CD4-positive, alpha-beta T cell treated with Interleukin-6 for 4 hours (primary cell): ENCODE measurements at places on chromosomes 16 and 17.

- DNase-seq, result no peak
Measured at GRCh38 chr17:49741009-49741691, 22.8 kb downstream of the FAM117A start.

- DNase-seq, result no peak
Measured at GRCh38 chr17:56974055-56974454, 3.9 kb upstream of the SCPEP1 start.

- DNase-seq, result no peak
Measured at GRCh38 chr17:11580677-11581076, 17.6 kb upstream of the DNAH9 start.

- DNase-seq, result no peak
Measured at GRCh38 chr17:38733282-38733981, 3.3 kb downstream of the CISD3 start.

DNA sequence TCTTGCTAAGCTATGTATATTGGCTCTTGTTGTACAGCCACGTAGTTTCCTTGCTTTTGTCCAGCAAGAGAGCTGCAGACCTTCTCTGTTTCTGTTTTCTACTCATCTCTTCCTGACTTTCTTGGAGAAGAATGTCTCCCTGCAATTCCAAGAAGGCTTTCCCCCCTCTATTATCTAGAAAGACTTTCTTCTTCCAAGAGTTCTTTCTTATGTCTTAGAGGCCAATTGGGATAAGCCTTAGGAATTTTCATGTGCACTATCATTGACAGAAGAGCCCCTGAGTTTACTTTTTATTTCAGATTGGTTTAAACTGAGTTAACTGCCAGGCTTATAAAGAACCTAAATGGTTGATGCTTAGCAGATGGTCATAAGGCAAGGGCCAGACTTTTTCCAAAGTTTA is 9.0 kb downstream of the CAPNS2 start:
- DNase-seq, result no peak

GRCh38 chr16:74999609-75000480 is 1.0 kb downstream of the ZNRF1 start:
- peak; percentile 79 for DNase-seq

GRCh38 chr17:56898874-56899273 is 15.0 kb downstream of the TRIM25 start:
- no peak for DNase-seq

DNA sequence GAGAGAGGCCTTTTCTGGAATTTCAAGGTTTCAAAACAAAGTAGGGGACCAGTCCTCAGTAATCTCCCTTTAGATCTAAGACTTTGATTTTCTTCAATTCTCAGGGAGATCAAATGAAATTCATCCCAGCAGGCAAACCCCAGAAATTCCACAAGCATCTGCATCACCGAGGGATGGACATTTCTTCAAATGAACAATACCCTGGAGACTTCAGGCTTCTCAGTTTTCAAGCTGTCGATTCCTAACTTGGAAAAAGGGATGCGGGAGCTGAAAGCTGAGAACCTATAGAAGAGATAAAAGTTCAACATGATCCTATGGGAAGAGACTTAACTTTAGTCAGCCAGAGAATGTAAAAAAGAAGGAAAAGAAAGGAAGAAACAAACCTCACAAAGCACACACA is 296.9 kb upstream of the CDH5 start:
- DNase-seq, result no peak

DNA sequence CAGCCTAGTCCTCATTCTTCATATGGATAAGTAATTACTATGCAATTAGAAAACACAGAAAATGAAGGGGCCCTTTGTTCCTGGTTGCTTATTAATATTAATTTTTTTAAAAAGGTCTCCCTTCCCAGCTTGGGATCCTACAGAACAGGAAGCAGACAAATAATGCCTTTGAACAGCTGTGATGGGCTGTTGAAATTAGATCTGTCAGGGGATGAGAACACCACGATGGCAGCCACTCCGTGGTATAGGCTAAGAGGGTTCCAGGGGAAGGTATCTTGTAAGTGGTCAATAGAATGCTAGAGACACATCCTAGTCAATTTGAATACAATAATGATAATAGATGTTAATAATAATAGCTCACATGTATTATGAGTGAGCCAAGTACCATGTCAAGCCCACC is 83.1 kb downstream of the CCDC182 start:
- no peak for DNase-seq

DNA sequence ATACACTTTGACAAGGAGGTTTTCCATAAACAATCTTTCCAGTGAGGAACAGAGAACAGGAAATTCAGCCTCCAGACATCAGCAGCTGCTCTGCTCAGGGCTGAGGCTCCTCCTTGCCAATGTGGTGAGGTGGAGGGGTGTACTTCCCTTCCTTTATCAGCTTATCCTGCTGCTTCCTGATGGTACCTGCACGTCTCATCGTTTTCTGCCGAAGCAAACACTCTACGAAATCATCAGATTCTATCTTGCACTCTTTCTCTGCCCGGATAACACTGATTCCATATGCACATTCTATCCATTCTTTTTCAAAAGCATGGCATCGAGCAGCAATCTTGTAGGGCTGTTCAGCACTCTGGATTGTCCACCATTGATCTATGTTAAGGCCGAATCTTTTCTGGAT is 15.4 kb upstream of the SEZ6 start:
- DNase-seq, result no peak

DNA sequence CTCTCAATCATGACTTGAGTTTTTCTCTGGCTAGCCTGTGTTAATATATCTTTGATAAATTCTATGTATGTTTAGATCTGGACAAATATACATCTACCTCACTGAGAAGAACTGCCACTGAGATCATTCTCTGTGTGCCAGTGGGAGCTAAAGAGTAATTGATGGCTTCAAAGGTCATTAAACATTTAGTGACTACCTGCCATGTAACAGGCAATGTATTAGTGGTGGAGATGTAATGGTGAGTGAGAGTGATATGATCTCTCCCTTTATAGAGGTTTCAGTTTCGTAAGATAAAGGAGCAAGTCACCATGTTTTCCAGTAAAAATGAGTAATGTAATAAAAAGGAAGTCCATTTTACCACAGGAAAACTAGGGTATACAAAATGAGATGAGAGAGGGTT is 235.8 kb upstream of the CDH8 start:
- DNase-seq, result no peak

- no peak for DNase-seq
Measured at GRCh38 chr16:49675413-49675812, 180.5 kb downstream of the ZNF423 start.
